ENCODE measurements at places on chromosomes 4 and X.
A peak's percentile ranks its signal among the peaks of the same experiment; 100 is the strongest.

DNA sequence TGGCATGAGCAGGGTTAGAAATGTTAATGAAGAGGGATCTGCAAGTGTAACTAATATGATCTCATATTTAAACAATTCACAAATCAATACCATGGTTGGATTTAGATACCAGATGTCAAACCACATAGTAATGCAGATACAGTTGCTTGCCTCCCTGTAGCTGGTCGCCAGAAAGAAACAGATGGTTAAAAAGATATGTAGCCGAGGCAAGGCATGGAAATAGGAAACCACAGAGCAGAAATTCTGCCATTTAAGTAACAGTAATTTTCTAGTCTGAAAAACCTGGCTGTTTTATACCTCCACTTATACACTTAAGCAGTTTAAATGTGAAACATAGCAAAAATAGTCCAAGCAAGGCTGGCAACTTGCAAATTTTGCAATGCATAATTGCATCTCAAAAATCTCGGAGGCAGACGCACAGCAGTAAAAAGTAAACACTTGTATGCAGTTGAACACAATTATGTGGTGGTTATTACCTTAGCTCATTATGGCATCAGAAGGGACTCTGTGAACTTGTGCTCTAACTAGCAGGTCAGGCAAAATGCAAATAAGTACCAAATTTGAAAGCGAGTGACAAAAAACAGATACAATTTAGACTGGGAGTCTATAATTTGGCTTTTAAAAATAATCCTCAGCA, 126.8 kb downstream of the NAA11 start:
- DNase-seq: no peak

- no peak for DNase-seq
Measured at GRCh38 chr4:168852933-168853713, 156.9 kb downstream of the CBR4 start.

- no peak for DNase-seq
Measured at GRCh38 chr4:172842779-172843178, 325.8 kb upstream of the GALNT7 start.

GRCh38 chr4:152079543-152080293, 318.9 kb upstream of the GATB start:
- DNase-seq: no peak

GRCh38 chr4:133720001-133720400, 481.6 kb downstream of the PABPC4L start:
- DNase-seq: no peak

- DNase-seq: peak; percentile 24
Measured at GRCh38 chr4:147968641-147969040, 236.8 kb downstream of the ARHGAP10 start.

- no peak for DNase-seq
Measured at GRCh38 chrX:27445438-27445837, 17.7 kb downstream of the PPP4R3C start.

DNA sequence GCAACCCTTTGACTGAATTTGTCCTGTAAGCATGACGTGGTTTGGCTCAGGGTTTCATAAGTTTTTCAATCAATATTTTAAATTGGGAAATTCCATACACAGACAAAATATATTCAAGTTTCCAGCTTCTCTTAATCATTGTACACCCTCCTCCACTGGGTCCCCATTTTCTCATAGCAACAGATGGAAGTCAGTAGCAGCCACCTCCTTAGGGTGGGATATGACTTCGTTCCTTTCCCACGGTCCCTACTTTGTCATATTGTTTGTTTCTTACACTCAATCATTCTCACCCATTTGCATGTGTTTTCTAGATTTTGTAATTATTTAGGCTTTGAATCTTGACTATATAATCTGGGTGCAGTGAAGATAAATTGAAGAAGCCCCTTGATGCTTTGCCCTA, 664.5 kb upstream of the IGFBP7 start:
- no peak for DNase-seq

DNA sequence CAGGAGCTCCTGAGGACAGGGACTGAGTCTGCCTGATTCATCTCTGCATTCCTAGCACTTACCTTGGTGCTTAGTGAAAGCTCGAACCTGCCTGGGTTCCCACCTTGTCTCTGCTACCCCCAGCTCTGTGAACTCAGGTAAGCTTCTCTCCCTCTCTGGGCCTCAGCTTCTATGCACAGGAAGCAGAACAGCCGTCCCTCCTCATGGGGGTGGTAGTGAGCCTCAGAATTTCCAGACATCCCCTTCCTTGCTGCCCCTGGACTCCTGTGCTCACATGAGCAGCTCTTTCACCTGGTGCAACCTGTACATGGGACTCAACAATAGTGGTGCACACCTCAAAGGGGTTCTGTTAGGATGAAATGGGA, 50.8 kb downstream of the HTRA3 start:
- DNase-seq: no peak

- DNase-seq: peak; percentile 4
Measured at GRCh38 chr4:177566691-177567090, 124.5 kb upstream of the AGA start.

DNA sequence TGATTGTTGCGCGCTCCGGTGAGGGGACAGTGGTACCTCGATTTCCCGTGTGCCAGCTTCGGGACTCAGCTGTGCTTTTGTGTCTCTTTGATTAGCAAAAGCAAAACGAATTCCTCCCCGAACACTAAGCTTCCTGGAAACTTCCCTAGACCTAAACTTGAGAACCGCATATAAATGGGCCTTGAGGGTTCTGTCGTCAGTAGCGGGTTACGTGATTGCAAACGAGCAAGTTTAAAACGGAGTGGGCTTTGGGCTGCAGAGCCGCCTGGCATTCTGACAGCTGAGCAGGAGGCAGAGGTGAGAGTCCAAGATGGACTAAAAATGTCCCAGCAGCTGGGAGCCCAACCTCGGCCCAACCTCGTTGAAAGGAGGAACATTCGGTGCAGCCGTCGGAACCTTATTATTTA, 1.2 kb upstream of the TAPT1 start:
- peak; percentile 49 for DNase-seq

- no peak for DNase-seq
Measured at GRCh38 chr4:25663781-25664180, 8.1 kb downstream of the SLC34A2 start.

GRCh38 chr4:138875891-138876608, 139.5 kb upstream of the NOCT start:
- DNase-seq: peak; percentile 62

GRCh38 chr4:184313702-184314659, 96.3 kb upstream of the ENPP6 start:
- DNase-seq: no peak

- DNase-seq: no peak
Measured at GRCh38 chr4:15011166-15011565, 8.9 kb downstream of the CPEB2 start.

DNA sequence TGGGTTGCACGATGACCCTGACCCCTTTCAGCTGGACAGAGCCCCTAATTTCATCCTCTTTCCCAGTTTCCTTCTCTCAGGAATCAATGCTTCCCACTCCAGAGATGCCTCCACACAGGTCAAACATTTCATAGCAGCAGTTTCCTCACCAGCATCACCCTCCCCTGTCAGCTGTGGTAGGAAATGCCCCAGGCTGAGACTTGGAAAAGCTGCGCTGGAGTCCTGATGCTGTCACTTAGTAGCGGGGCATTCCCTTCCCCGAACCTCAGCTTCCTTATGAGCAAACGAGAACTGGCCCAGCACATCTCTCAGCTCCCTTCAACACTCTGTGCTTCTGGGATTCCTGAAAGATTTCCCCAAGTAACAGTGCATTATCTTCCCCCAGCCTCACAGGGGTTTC, 2.7 kb downstream of the GJB1 start:
- no peak for DNase-seq

GRCh38 chr4:73718375-73719373, 21.7 kb upstream of the CXCL8 start:
- peak; percentile 47 for DNase-seq

GRCh38 chr4:26176598-26177149, 144.1 kb upstream of the RBPJ start:
- DNase-seq: peak; percentile 63

GRCh38 chr4:137420901-137421396, 111.3 kb downstream of the PCDH18 start:
- DNase-seq: no peak

DNA sequence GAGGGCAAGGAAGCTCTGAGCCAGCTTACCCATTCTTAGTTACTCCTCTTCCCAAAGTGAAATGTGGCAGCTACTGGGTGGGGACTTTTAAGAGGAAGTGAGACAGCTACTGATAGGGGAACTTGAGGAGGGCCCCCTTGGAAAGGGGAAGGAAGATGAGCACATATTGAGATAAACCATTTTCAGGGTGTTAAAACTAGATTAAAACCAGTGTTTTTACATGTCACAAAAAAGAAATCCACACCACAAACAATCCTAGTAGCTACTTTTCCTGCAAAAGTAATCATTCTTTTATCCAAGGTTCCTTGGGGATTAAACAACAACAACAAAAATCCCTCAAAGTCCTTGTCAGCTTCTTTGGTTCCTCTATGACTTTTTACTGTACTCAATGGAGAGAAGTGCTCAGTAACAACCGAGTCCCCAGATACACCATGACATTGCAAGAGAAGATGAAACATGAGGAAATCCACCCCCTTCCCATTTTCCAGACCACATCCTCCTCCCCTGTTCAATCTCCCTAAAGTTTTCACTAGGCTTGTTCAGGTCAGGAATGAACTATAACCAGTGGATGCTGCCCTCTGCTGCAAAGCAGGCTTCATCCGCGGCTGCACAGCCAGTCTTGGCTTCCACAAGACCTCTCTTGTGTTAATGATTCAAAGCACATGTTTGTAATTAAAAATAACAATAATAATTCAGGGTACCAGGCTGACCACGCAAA, 113.5 kb upstream of the TMEM164 start:
- peak; percentile 42 for DNase-seq

- peak; percentile 68 for DNase-seq
Measured at GRCh38 chr4:118776157-118776954, 59.6 kb downstream of the SEC24D start.

DNA sequence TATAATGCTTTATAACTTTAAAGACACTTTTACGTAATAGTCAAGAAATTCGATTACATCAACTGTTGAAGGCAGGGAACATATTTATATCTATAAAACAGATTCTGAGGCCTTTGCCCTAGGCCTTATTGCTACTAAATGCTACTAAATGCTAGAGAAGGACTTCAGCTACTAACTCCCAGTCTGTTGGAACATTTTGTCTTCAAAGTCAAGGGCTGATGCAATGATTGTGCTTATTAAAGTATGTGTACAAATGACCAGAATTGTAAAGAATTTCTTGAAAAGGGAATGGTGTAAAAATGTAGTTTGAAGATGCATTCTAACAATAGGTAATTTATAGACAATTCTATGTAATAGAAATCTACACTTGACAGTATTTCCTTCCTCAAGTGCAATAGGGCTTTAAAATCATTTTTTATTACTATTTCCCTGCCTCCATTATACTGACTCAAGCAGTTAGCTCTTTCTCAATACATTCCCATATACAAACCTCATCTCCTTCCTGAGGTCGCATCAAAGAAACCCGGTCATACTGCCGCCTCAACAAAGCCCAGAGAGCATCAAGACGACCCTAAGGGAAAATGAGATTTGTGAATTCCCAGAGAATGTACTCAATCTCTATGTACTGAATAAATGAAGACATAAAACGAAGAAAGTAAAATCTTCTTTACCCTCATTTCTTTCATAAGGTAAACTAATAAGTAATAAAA, 95.7 kb downstream of the ANTXR2 start:
- no peak for DNase-seq

- DNase-seq: peak; percentile 45
Measured at GRCh38 chrX:135411893-135412292, 9.9 kb upstream of the SMIM10L2A start.

GRCh38 chr4:26782168-26782829, 78.3 kb upstream of the STIM2 start:
- DNase-seq: peak; percentile 18

DNA sequence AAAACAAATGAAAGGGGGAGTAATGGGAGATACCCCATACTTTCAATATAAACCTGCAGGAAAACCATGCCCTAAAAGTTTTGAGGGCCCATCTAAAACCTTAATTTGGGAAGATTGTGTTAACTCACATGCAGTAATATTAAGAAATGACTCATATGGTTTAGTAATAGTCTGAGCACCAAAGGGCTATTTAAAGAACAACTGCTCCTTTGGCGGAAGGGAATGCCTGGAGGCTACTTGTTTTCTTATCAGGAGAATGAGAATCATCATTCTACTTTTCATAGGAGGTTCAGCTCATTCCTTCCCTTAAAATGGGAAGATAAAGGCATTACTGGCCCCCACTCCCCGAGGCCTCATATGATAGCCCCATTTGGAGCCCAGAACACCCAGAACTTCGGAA, 47.6 kb downstream of the SPIN3 start:
- peak; percentile 11 for DNase-seq

DNA sequence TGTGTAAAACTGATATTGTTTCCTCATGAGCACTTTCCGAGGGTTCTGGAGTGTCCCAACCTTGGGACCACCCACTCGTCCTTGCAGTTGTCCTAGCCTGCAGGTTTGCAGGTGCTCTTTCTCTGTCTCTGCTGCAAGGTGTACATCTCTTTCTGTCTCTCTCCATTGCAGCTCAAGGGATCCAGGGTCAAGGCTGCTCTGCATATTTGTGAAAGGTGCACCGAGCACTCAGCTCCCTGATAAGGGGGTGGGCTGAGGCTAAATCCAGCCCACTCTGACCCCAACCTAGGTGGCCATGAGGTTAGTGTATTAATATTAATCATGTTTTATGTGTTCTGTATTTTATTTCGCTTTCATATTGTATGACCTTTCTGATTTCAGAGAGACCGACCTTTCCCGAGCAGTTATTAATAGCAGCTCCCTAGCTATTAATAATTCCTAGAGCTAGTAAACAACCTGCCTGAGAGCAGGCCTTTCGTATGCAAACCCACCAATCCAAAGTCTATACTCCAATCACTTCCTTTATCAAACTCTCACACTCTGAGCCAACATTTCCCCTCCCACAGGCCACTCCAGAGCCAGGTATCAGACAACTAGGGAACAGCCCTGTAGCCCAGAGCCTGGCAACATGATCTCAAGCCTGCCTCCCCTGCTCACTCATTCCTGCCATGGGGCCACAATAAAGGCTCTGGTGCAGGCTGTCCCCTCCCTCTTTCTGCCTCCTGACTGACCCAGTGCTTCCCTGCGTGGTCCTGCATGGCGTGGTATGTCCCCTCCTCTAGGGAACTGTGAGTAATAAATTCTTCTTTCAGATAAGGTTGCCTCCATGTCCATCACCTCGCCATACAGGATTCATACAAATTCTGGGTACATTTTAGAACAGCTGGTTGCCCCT, 73.9 kb downstream of the SLC2A9 start:
- DNase-seq: no peak

DNA sequence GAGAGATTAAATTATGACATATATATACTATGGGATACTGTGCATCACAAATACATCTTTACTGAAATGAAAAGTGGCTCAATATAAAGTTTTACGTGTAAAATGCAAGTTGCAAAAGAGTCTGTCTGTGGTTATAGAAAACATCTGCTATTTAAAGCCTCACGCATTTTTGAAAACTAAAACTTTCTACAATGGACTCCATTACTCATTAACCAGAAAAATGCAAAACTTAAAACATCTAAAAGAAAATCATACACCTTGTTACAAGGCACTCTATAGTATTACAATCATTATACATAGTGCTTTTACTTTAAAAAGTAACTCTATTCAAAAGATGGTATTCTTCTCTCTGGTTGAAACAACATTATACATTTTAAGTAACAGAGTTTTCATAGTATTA, 755.6 kb downstream of the DMD start:
- DNase-seq: no peak
